CD4-positive, alpha-beta T cell (primary cell): ENCODE measurements at places on chromosomes 7 and 10. TPM values are rescaled to one million over a fixed set of nuclear protein-coding genes. Genes with fewer than 3 reads are reported as not detected.

Gene NEBL
- 0.22 TPM for total RNA-seq

GRCh38 chr10:117004227-117005025, 561 bp downstream of the SHTN1 start:
- no peak for DNase-seq
- peaks cover 14% of the 10 kb centered on the region for H3K4me1 ChIP-seq
- H3K27me3 ChIP-seq: peaks cover 31% of the 10 kb centered on the region
- H3K27ac ChIP-seq: no peak overlapping the region
- H3K36me3 ChIP-seq: no peaks in the 10 kb centered on the region

GRCh38 chr7:73888959-73889358, 28.0 kb downstream of the TMEM270 start:
- no peaks in the 10 kb centered on the region for H3K36me3 ChIP-seq
- no peak overlapping the region for H3K27ac ChIP-seq
- no peaks in the 10 kb centered on the region for H3K4me1 ChIP-seq
- no peak overlapping the region for H3K4me3 ChIP-seq
- H3K27me3 ChIP-seq: peaks cover 8% of the 10 kb centered on the region

DNA sequence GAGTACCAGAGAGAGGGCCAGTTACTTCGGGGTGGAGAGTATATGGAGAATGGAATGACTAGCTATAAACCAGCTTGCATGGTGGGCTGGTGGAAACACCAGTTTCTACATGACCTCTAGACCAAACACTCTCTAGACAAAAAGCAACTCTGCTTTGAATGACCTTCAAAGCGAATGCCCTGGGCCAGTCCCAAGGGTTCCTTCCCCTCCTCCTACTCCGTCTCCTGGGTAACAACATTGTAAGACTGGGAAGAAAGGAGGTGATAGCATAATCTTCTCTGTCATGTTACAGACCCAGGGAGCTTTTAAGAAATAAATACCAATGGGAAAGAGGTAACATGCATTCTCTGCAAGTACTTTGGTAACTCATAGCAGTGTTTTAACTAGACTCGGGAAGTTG, 7.4 kb downstream of the HK1 start:
- DNase-seq: no peak
- H3K36me3 ChIP-seq: no peaks in the 10 kb centered on the region
- H3K27ac ChIP-seq: no peak overlapping the region
- H3K27me3 ChIP-seq: no peaks in the 10 kb centered on the region
- H3K4me1 ChIP-seq: no peaks in the 10 kb centered on the region
- H3K4me3 ChIP-seq: no peak overlapping the region

GRCh38 chr7:148698007-148698396, 701 bp upstream of the CUL1 start:
- H3K27ac ChIP-seq: peak overlapping the region; percentile 71
- H3K27me3 ChIP-seq: no peaks in the 10 kb centered on the region
- DNase-seq: no peak
- H3K36me3 ChIP-seq: no peaks in the 10 kb centered on the region

DNA sequence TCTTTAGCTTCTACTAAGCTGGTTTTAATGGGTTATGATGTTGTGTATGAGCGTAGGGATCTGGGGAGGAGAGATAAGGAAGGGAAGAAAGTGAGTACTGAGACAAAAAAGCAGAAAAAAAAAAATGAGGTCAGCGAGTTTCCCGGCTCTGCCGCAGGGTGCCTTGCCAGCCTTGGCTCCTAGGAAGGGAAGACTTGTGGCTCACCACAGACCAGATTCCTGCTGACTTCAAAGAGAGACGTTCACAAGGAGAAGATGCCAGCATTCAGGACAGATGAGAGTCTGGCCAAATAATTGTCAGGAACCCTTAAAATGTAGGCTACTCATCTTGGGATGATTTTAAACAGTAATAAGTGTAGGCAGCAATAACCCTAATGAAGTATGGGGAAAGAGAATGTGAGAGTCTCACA, 11.4 kb upstream of the FAS start:
- H3K27me3 ChIP-seq: no peaks in the 10 kb centered on the region
- peaks cover 12% of the 10 kb centered on the region for H3K4me1 ChIP-seq
- no peak for DNase-seq

Gene FEZF1
- not detected for total RNA-seq

DNA sequence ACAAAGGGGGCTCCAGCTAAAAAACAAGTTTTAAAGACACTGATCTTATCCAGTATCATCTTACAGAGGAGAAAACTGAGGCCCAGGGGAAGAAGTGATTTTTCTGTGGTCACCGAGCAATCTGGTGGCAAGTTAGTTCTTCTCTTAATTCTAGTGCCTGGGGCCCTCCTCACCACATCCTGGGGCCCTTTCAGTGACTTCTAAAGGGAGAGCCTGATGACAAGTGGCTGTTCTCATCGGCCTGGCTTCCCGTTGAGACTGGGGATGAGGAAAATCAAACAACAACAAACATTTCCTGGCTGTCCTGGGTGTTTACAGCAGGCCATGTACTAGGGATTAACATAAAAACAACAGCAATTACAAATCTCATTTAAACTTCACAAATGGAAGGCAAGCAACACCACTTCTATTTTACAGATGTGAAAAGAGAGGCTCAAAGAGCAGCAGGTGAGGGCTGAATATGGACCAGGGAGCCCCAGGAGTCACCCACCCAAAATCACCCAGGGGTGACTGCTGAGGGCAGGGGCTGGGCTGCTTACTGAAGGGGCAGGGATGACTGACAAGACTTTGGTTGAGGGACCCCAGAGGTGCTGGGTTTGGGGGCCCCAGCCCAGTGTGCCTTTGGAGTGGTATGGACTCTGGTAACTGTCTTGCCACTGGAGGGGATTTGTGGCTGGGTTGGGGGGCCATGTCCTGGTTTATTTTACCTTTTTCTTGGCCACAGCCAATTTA, 24.7 kb upstream of the MTPAP start:
- peak; percentile 10 for DNase-seq
- H3K27ac ChIP-seq: no peak overlapping the region
- no peaks in the 10 kb centered on the region for H3K36me3 ChIP-seq
- no peak overlapping the region for H3K4me3 ChIP-seq

DNA sequence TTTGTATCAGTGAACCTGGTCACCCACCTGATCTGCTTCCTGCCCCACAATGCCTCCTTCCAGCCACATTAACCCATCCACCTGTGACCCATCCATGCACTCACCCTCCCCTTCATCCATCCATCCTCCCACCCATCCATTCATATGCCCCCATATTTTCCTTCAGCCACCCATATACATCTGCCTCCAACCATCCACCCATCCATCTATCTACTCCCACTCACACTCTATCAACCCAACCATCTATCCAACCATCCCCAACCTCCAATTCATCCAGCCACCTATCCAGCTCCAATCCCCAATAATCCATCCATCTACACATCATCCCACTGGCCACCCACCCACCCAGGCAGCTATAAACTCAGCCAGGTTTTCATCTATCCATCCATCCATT, 51.0 kb downstream of the GRID1 start:
- H3K27ac ChIP-seq: no peak overlapping the region
- H3K4me1 ChIP-seq: no peaks in the 10 kb centered on the region
- DNase-seq: no peak
- H3K36me3 ChIP-seq: no peaks in the 10 kb centered on the region

DNA sequence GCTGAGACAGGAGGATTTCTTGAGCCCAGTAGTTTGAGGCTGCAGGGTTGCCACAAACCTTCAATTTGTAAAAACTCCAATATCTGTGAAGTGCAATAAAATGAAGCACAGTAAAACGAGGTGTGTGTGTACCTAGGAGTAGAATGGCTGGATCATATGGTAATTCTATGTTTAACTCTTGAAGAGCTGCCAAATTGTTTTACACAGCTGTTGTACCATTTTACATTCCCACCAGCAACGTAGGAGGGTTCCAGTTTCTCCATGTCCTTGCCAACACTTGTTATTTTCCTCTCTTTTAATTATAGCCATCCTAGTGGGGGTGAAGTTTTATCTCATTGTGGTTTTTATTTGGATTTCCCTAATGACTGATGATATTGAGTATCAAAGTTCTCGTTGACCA, 16.2 kb downstream of the PLEKHA1 start:
- H3K4me1 ChIP-seq: peaks cover 4% of the 10 kb centered on the region
- no peak overlapping the region for H3K4me3 ChIP-seq
- DNase-seq: no peak
- H3K36me3 ChIP-seq: peaks cover 33% of the 10 kb centered on the region

Gene SPAM1
- total RNA-seq: not detected

- no peaks in the 10 kb centered on the region for H3K27me3 ChIP-seq
- no peak overlapping the region for H3K4me3 ChIP-seq
- H3K4me1 ChIP-seq: no peaks in the 10 kb centered on the region
- DNase-seq: no peak
- no peaks in the 10 kb centered on the region for H3K36me3 ChIP-seq
These were observed 17.8 kb downstream of the ASB4 start for GRCh38 chr7:95503271-95504131.
